ENCODE measurements at places on chromosomes 2 and 18. TPM values are rescaled to one million over a fixed set of nuclear protein-coding genes. Genes with fewer than 3 reads are reported as not detected.

GPBAR1 gene
- total RNA-seq: not detected

- H3K4me3 ChIP-seq: no peak overlapping the region
- H3K36me3 ChIP-seq: no peaks in the 10 kb centered on the region
- no peak for DNase-seq
- peak overlapping the region; percentile 81 for H3K27ac ChIP-seq
- H3K4me1 ChIP-seq: peaks cover 71% of the 10 kb centered on the region
- no peaks in the 10 kb centered on the region for H3K27me3 ChIP-seq
Observed at GRCh38 chr2:85156153-85156552, 23.0 kb downstream of the TCF7L1 start.

GRCh38 chr2:154480521-154480920 is 218.0 kb upstream of the KCNJ3 start:
- H3K27me3 ChIP-seq: peaks cover 3% of the 10 kb centered on the region
- H3K4me3 ChIP-seq: no peak overlapping the region
- H3K27ac ChIP-seq: no peak overlapping the region
- H3K4me1 ChIP-seq: no peaks in the 10 kb centered on the region
- DNase-seq: no peak

DNA sequence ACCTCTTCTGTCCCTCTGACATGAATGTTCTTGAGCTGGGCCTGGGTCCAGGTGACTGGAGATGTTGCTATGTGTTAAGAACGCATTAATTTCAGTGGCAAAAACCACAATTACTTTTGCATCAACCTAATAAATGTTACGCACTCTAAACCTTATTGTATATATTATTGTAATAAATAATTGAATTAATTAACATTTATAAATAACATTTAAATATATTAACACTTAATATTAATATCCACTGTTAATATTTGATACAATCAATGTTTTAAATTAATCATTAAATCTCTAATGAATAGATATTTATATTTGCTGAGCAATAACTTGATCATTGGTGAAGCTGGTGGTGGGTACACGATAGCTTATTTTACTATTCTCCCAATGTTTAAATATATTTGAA is 97.4 kb downstream of the KCNF1 start:
- no peaks in the 10 kb centered on the region for H3K36me3 ChIP-seq
- H3K4me3 ChIP-seq: no peak overlapping the region

PMAIP1 gene
- total RNA-seq: 24.4 TPM

Measured in osteocyte (in vitro differentiated cells).